ENCODE measurements at places on chromosomes 6 and 20.

- H3K4me3 ChIP-seq: no peak overlapping the region
- no peak overlapping the region for H3K27ac ChIP-seq
- no peaks in the 10 kb centered on the region for H3K27me3 ChIP-seq
- no peaks in the 10 kb centered on the region for H3K36me3 ChIP-seq
Measured at GRCh38 chr6:123681957-123682462, 45.3 kb upstream of the TRDN start.

DNA sequence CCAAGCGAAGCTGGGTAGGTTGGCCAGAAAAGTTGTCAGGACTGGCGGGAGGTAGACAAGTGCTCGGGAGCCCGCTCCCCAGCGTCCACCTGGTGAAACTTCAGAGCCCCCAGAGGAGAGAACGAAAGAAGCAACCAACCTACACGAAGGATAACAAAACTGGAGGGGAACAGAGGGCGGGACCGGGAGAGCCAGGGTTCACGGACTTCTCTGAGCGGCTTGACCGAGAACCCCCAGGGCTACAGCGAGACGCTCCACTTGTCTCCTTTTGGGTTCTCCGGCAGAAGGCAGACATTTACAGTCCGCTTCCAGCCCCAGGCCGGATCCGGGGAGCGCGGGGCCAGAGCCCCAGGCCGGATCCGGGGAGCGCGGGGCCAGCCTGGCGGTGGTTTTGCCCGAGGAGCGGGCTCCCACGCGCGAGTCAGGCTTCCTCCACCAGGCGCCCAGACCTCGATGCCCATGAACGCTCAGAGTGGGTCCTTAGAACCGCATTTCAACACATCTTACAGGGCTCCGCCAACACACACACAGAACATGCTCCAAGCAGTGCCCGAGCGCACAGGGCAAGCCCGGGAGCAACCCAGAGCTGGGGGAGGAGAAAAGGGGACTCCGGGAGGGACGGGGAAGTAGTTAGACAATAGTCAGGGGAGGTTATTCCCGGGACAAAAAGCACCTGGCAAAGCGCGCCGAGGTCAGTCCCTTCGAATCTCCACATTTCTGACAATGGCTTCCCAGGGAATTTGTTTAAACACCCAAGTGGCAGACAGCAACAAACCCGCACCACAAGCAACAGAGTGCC, 1.1 kb downstream of the PTPRK start:
- H3K27me3 ChIP-seq: no peaks in the 10 kb centered on the region
- peak; percentile 57 for DNase-seq
- H3K36me3 ChIP-seq: no peaks in the 10 kb centered on the region
- H3K27ac ChIP-seq: peak overlapping the region; percentile 96

DNA sequence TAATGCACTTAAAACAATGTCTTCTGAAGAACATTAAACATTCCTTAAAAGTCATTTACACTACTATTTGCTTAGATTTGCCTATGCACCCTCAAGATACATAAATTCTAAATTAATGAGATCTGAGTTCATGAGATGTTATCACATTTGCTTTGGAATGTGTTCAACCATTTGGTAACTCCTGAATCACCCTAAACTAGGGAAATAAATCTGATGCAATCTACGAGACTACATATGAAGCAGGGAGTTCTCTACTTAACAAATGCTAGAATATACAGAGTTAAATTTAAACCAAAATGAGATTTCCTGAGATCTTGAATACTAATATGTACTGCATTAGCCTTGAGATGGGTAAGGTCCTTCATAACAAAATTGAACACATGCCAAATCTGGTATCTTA, 170.1 kb downstream of the CLIC5 start:
- 0 out of 2 replicates have a peak, but pooled peaks cover 5% of the 10 kb centered on the region for H3K27me3 ChIP-seq
- H3K36me3 ChIP-seq: no peaks in the 10 kb centered on the region
- no peak overlapping the region for H3K27ac ChIP-seq

GRCh38 chr6:121885399-121886152, 450.1 kb downstream of the GJA1 start:
- peaks cover 9% of the 10 kb centered on the region for H3K27me3 ChIP-seq
- no peak for DNase-seq

DNA sequence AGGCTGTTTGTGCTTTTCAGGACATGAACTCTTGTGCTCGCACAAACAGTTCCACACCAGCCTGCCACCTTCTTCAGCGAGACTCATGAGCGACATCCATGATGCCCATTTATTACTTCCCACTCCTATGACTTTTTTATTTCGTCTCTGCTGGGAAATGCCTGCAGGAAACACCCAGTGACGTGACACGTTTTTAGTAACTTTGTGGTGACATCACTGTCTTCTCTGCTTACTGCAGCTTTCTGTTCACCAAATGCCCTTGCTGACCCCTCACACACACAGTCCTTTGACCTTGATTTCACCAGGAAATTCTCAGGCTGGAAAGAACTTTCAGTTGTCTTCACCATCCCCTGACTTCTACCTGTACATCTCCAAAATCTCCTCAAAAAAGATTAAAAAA, 8.9 kb downstream of the TRIM40 start:
- H3K4me3 ChIP-seq: no peak overlapping the region
- no peak for DNase-seq
- H3K4me1 ChIP-seq: no peaks in the 10 kb centered on the region
- peaks cover 11% of the 10 kb centered on the region for H3K27me3 ChIP-seq
- H3K27ac ChIP-seq: no peak overlapping the region
- no peaks in the 10 kb centered on the region for H3K36me3 ChIP-seq

- H3K27me3 ChIP-seq: no peaks in the 10 kb centered on the region
- H3K27ac ChIP-seq: no peak overlapping the region
- H3K36me3 ChIP-seq: no peaks in the 10 kb centered on the region
- H3K4me1 ChIP-seq: 0 out of 2 replicates have a peak, but pooled peaks cover 5% of the 10 kb centered on the region
- no peak for DNase-seq
Measured at GRCh38 chr6:111862314-111862713, 10.9 kb downstream of the FYN start.

DNA sequence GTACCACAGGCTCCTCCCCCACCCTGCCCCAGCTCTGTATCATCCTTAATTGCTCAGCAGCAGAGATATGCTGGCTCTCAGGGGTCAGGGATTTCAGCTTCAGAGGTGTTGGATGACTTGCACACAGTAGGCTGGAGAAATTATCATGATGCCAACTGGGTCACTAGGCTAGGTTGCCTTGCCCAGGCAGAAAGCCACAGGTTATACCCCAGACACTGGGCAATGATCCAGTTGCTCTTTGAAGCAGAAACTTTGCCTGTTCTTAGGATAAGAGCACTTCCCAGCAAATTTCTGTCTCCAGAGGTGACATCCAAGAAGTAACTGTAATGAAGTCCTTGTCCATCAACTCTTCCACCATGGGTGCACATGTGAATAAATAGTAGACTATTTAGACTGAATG, 38.3 kb upstream of the SCML4 start:
- H3K4me3 ChIP-seq: no peak overlapping the region
- H3K27ac ChIP-seq: no peak overlapping the region
- no peak for DNase-seq
- no peaks in the 10 kb centered on the region for H3K36me3 ChIP-seq

DNA sequence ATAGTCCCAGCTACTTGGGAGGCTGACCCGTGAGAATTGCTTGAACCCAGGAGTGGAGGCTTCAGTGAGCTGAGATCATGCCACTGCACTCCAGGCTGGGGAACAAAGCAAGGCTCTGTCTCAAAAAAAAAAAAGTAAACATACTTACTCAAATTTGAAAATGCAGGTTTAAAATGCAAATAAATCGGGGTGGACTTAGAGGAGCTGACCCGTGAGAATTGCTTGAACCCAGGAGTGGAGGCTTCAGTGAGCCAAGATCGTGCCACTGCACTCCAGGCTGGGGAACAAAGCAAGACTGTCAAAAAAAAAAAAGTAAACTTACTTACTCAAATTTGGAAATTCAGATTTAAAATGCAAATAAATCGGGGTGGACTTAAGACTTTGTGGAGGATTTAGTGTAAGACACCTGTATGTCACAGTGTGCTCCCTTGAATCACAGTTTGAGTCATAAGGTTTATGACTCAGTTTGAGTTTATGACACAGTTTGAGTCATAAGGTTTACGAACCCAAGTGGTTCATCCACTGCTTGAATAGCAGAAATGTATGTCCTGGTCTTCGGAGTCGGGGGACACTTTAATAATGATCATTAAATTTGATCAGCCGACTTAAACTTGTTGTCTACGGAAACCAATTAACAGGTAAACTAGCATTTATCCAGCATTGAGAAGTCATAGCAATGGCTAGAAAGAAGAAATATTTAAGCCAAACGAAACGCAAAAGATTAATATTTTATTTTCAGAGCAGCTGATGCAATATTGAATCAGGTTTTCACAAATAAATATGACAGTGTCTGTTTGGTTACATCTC, 6.8 kb upstream of the MRPS10 start:
- peaks cover 11% of the 10 kb centered on the region for H3K36me3 ChIP-seq
- peaks cover 91% of the 10 kb centered on the region for H3K4me1 ChIP-seq
- DNase-seq: peak; percentile 99
- peak overlapping the region; percentile 60 for H3K4me3 ChIP-seq
- peak overlapping the region; percentile 98 for H3K27ac ChIP-seq
- no peaks in the 10 kb centered on the region for H3K27me3 ChIP-seq

GRCh38 chr6:116059713-116060571, 749 bp downstream of the FRK start:
- H3K27me3 ChIP-seq: no peaks in the 10 kb centered on the region
- H3K36me3 ChIP-seq: no peaks in the 10 kb centered on the region
- H3K4me3 ChIP-seq: peak overlapping the region; percentile 68
- peaks cover 8% of the 10 kb centered on the region for H3K4me1 ChIP-seq
- peak; percentile 22 for DNase-seq

DNA sequence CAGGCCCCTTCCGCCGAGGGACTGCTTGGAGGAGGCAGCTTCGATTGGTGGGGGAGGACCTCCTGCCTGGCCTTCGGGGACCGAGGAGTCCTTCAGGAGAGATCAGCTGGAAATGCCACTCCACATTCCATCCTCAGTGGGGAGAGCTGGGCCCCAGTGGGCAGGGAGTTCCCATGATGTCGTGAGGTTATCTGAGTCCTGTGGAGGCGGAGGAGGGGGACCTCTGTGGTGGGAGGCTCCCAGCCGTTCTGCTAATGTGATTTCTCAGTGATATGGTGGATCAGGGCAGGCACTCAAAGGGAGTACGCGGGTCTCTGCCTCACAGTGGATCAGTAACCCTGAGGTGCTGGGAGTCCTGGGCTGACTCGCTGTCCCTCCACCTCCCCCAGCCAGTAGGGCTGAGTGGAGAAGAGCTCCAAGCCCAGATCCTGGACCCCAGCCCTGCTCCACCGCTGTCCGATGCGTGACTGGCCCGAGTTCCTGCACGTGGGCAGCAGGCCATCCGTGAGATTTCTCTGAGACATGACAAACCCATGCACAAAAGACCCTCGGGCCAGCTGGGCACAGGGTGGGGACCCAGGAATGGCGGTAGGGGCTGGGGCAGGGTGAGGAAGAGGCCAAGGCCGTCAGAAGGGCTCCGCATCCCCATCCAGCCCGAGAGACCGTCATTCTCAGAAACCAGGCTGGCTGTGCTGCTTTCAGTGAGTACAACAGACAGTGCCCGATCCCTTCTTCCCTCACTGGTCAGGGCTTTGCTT, 195.8 kb downstream of the TAF4 start:
- H3K4me1 ChIP-seq: no peaks in the 10 kb centered on the region
- no peak overlapping the region for H3K4me3 ChIP-seq
- DNase-seq: no peak
- no peaks in the 10 kb centered on the region for H3K36me3 ChIP-seq
- H3K27me3 ChIP-seq: peaks cover 97% of the 10 kb centered on the region

DNA sequence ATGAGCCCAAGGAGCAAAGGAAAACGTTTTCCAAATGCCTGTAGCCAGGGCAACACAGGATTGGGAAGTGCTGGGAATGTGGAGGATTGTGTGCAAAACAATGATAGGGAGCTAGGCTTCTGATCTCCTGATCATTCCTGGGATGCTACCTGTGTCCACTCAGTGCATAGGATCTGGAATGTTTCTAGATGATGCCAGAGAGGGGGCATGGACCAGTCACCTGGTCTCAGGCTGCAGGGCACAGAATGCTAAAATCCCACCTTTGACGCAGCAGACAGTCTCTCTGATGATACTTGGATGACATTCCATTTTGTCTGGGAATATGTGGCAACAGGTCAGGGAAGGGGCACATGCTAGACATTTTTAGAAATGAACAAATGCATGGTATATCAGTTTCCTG, 128.9 kb downstream of the CLIC5 start:
- H3K4me1 ChIP-seq: no peaks in the 10 kb centered on the region
- peaks cover 24% of the 10 kb centered on the region for H3K27me3 ChIP-seq
- H3K27ac ChIP-seq: no peak overlapping the region
- no peak overlapping the region for H3K4me3 ChIP-seq
- DNase-seq: no peak

- no peaks in the 10 kb centered on the region for H3K27me3 ChIP-seq
- no peaks in the 10 kb centered on the region for H3K36me3 ChIP-seq
- no peaks in the 10 kb centered on the region for H3K4me1 ChIP-seq
- DNase-seq: no peak
Measured at GRCh38 chr6:68741501-68742386, 106.7 kb downstream of the ADGRB3 start.

GRCh38 chr20:45975686-45976085, 3.7 kb upstream of the ZNF335 start:
- H3K27me3 ChIP-seq: no peaks in the 10 kb centered on the region
- H3K27ac ChIP-seq: no peak overlapping the region
- no peaks in the 10 kb centered on the region for H3K36me3 ChIP-seq
- DNase-seq: no peak

GRCh38 chr6:31710523-31711219, 4.0 kb downstream of the LY6G6F start:
- H3K4me1 ChIP-seq: no peaks in the 10 kb centered on the region
- DNase-seq: no peak
- no peaks in the 10 kb centered on the region for H3K36me3 ChIP-seq
